Activated naive CD4-positive, alpha-beta T cell treated with anti-CD3 and anti-CD28 coated beads for 36 hours (primary cell): ENCODE measurements at places on chromosomes 4 and X. TPM values are rescaled to one million over a fixed set of nuclear protein-coding genes. Genes with fewer than 3 reads are reported as not detected.

The TSPAN6 gene
- 0.57 TPM for total RNA-seq

The MFAP3L gene
- total RNA-seq: 0.74 TPM

The TMEM156 gene
- total RNA-seq: 10.2 TPM

The DCLK2 gene
- not detected for total RNA-seq

The SLC49A3 gene
- total RNA-seq: not detected

The TRIM75 gene
- total RNA-seq: not detected

The PPM1K gene
- 55.2 TPM for total RNA-seq

The CPZ gene
- not detected for total RNA-seq

The NUDT10 gene
- total RNA-seq: 0.95 TPM

The SPANXN4 gene
- not detected for total RNA-seq

The ART3 gene
- total RNA-seq: not detected

The FABP2 gene
- not detected for total RNA-seq

The APELA gene
- total RNA-seq: not detected

The AGA gene
- 14.4 TPM for total RNA-seq

The CENPVL1 gene
- not detected for total RNA-seq

The NMU gene
- total RNA-seq: not detected

The STK32B gene
- not detected for total RNA-seq

The TXK gene
- total RNA-seq: 28.6 TPM

The TMEM150C gene
- not detected for total RNA-seq

The RTL9 gene
- not detected for total RNA-seq

The PABPC5 gene
- not detected for total RNA-seq

The BTK gene
- 0.38 TPM for total RNA-seq

The IL2 gene
- 142 TPM for total RNA-seq

The TFE3 gene
- 34.7 TPM for total RNA-seq

The SPP1 gene
- not detected for total RNA-seq

The STX18 gene
- total RNA-seq: 18.3 TPM

The GC gene
- total RNA-seq: not detected

The KLB gene
- not detected for total RNA-seq

The LAGE3 gene
- 42.3 TPM for total RNA-seq

The SCOC gene
- total RNA-seq: 44.7 TPM

The PDHA2 gene
- not detected for total RNA-seq

The GRSF1 gene
- 66.7 TPM for total RNA-seq

The RHOH gene
- 92.7 TPM for total RNA-seq

The DDIT4L gene
- 0.64 TPM for total RNA-seq

The MAGEA9B gene
- not detected for total RNA-seq

The LDB2 gene
- total RNA-seq: not detected

The NUP62CL gene
- 3.6 TPM for total RNA-seq

The ARHGAP4 gene
- total RNA-seq: 154 TPM

The CSN2 gene
- total RNA-seq: not detected

The CORIN gene
- 0.07 TPM for total RNA-seq

The FAM53A gene
- 2.6 TPM for total RNA-seq

The ADGRL3 gene
- not detected for total RNA-seq

The DUSP9 gene
- not detected for total RNA-seq

The XAGE2 gene
- not detected for total RNA-seq

The USP51 gene
- 1.0 TPM for total RNA-seq

The TEX13B gene
- total RNA-seq: not detected

The RAB9B gene
- total RNA-seq: 0.17 TPM

The SOWAHB gene
- total RNA-seq: not detected

The SEPTIN11 gene
- total RNA-seq: 24.0 TPM

The ZBTB49 gene
- 4.2 TPM for total RNA-seq

The RHOXF1 gene
- total RNA-seq: not detected

The CXorf51B gene
- not detected for total RNA-seq
